ENCODE measurements at places on chromosomes 2 and 18. TPM values are rescaled to one million over a fixed set of nuclear protein-coding genes. Genes with fewer than 3 reads are reported as not detected.

DNA sequence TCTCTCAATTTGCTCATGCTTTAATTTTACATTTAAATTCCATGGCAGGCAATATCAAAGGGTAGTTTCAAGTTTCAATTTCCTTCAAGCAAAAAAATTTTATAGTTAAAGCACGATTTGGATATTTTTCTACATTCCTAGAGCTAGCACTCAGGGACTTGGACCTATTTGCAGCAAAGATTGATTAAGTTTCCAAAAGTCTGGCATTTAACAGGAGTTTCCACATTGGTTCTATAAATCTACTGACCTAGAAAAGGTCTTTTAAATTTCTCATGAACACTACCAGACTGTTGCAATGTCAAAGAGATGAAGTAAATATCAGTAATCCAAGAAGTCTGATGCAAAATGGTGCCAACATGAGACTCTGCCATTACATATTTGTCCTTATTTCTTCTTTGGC, 253.7 kb upstream of the LINC00305 start:
- DNase-seq: no peak

DNA sequence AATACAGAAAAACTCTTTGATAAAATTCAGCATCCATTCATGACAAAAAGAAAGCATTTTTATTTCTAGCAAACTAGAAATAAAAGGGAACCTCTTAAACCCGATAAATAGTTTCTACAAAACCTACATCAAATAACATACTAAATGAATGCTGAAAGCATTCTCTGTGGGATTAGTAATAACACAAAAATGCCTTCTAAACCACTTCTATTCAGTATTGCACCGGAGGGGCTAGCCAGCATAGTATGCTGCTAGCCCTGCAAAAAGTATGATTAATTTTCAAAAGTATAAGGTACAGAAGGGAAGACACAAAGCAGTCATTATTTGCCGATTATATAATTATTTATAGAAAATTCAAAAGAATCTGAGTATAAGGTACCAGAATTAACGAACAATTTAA, 145.2 kb downstream of the DTNB start:
- peak; percentile 77 for DNase-seq

DNA sequence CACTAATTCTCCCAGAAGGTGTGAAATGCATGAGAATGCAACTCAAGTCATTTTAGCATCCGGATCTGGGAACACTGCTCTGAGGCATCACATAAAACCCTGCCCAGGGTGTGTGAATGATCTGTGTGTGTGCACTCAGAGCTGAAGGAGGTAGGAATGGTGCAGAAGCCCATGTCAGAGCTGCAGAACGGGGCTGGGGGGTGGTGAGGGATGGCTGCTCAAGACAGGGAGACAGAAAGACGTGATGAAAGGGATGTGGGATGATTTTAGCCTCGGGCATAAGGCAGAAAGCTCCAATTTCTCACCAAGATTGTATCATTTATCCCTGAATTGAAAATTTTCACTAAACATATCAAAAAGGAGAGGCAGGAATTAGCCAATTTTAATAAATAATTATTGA, 369.1 kb downstream of the EIPR1 start:
- DNase-seq: no peak

DNA sequence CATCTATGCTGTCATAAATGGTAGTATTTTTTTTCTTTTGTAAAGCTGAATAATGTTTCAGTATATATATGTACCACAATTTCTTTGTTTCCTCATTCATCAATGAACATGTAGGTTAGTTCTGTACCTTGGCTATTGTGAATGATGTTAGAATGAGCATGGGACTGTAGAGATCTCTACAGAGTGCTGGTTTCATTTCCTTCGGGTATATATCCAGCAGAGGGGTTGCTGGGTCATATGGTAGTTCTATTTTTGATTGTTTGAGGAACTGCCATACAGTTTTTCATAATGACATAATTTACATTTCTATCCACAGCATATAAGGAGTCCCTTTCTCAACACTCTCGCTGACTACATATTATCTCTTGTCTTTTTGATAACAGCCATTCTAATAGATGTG, 243.5 kb downstream of the CDH7 start:
- DNase-seq: no peak

DNA sequence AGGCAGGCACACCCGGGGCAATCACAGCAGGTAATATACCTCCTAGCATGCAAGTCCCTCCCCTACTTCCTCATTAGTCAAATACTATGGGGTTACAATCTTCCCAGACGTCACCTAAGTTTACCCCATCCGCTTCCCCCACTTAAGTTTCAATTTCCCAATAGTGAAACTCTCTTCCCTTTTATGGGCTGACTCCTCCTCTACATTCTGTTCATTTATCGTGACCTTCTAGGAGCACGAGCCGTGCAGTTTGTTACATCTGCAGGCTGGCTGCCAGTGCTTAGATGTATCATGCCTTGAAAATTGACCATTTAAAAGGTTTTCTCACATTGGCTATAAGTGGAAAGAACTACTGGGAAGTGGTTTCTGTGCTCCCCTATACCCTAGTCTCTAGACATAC, 1357.8 kb upstream of the CRIM1 start:
- DNase-seq: no peak

- DNase-seq: peak; percentile 82
Measured at GRCh38 chr2:133607679-133608078, 39.4 kb upstream of the NCKAP5 start.

DNA sequence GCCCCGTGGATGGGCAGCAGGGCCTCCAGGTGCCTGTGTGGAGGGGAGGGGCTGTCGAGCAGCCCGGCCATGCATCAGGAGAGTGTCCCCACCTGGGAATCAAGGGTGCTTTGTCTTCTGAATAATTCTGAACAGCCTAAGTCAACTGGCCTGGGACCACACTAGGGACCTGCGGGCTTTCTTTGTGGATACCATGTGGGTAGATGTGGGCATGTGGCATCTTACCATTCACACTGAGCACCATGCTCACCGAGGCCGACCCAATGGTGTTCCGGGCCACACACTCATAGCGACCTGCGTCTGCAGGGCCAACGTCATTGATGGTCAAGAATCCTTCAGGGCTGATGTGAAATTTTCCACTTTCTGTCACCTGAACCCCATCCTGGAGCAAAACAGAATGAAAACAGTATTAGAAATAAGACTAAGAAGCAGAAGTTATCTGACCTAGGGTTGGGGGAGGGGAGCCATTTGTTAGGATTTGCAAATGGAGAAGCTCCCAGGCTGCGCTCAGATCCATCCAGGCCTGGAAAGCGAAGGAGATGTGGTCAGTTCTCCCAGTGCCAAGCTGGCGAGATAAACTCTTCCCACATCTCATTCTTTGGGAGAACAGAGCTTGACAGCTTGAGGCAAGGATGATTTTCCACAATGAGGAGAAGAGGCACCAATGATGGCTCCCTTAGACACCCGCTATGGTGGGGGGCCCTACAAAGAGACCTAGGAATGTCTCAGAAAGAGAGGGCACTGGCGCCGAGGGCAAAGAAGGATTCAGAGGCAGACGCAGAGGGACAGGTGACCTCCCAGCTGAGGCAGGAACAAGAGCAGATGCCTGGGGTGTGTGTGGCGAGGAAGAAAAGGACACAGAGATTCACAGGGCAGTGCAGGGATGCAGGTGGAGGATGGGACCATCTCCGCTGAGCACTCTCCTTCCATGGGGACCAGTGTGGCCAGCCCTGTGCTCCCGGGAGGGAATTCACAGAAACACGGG, 83.4 kb downstream of the PXDN start:
- no peak for DNase-seq

DNA sequence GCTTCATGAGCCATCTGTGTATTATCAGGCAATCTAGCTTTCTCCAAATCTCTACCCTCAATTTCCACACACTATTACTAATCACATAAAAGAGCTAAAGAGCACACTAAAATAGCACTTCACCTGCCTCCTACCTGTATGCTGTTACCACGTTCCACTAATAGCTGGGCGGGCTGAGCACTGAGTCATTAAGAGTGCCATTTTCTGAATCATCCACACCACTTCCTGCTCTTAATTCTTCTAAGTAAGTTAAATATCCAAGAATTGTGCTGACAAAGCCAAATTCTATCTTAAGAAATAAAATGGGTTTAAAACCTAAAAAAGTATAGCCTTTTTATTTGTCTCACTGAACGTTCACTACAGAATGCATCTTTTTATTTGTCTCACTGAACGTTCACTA, 35.7 kb downstream of the NOL10 start:
- DNase-seq: peak; percentile 71

DNA sequence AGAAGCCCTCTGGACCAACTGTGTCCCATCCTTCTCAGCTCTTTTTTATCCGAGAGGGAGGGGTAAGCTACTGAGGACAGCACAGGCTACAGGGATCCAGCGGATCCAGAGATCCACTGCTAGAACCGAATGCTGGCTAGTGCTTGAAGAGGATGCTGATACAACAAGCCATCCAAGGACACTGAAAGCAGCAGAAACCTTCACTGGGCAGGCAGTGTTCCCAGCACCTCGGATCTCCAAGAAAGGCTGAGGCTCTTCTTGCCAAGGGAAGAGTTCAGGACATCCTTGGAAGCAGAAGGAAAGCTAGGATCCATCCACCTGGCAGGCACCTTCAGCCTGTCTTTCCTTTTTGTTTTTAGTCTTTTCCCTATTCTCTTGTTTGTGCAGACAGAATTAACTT, 13.2 kb upstream of the FHOD3 start:
- DNase-seq: no peak

- peak; percentile 17 for DNase-seq
Measured at GRCh38 chr2:12538138-12538694, 178.5 kb upstream of the TRIB2 start.

GRCh38 chr2:201363857-201364560, 6.9 kb upstream of the FLACC1 start:
- DNase-seq: peak; percentile 25

DNA sequence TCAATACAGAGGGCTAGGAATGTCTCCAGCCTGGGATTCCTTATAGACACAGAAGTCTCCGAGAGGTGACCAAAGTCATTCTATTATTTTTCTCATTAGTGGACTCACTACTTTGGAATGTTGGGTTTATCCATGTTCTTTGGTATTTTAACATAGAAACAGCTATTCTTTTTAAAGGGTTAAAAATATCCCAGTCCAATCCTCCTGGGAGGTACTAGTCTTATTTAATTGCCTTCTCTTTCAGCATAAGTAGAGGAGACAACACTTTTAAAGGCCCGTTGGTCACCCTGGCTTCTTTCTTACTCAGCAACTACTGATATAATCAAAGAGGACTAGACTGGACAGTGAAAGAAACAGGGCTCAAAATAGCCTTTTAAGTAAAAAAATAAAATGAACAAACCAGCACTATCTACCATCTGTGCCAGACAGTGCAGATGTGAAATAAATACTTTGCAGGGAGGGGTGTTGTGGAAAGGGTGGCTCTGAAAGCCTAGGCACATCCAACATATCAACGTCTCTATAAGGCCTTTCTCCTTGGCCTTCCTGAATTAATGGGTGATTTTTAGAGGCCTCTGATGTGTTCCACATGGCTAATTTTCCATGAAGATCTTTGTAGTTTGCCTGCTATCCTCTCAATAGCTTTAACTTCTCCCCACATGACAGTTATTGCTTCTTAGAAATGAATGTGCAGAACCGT, 334.4 kb upstream of the THUMPD2 start:
- peak; percentile 45 for DNase-seq

- peak; percentile 70 for DNase-seq
Measured at GRCh38 chr2:12412898-12413305, 303.8 kb upstream of the TRIB2 start.

GRCh38 chr18:22170421-22171257, 1.2 kb downstream of the GATA6 start:
- DNase-seq: peak; percentile 67

DNA sequence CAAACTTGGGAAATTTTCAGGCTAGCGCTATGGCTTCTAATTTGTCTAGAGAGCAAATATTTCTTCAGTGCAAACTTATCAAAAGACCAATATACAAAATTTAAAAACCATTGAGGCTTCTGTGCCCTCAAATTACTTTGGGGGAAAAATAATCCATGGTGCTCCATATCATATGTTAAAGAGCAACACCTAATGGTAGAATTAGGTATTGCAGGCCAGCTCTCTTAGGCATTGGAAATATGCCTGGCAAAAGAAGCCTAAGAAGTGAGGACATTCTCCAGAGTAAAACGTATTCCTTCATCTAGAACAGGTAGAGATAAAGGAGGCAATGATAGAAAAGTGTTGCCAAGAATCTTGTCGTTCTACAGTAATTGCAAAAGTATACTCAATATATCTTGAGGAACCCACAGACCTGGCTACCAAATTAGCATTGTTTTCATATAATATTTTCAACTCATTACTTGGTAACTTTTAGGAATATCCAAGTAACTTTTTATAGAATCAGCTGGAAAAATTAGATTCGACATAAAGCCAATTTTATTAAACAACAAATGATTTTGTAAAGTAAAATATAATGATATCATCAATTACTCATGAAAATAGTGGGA, 401.1 kb downstream of the BCL11A start:
- no peak for DNase-seq

DNA sequence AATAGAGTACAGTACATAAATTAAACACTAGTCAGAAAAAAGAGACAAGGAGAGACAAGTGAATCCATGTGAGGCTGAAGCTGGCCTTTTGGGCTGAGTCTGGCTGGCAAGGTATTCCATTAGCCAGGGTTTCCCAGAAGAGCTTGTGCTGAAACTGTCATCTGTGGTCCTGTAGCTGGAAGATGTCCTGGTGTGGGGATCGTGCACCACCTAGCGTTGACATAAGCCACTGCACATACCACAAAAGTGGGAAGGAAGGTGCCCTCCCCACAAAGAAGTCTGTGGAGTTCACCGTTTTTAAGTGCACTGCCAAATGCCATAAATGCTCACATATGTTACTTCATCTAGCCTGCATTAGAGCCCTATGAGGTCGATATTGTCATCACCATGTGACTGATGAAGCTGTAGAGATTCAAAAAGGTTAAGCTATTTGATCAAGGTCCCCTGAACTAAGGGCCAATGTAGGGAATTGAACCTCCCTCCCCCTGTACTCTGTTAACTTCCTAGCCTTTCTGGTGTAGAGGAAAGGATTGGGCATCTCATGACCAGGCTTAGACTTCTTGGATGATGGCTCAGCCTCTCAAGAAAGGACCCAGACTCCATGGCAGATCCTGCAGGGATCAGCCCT, 31.9 kb upstream of the GALNT14 start:
- DNase-seq: peak; percentile 29

GRCh38 chr2:11154016-11154922, 998 bp upstream of the SLC66A3 start:
- no peak for DNase-seq

DNA sequence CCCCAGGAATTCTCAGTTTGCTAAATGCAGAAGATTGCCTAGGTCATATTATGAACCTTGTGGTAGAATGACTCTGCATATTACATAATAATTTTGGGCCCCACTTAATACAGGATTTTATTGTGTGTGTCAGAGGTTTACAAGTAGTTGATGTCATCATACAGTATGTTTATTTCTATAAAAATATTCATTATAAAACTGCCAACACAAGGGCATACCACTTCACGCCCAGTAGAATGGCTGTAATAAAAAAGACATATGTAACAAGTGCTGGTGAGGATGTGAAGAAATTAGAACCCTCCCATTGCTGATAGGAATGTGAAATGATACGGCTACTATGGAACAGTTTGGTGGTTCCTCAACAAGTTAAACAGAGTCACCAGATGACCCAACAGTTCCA, 61.4 kb upstream of the TWSG1 start:
- DNase-seq: no peak

Gene MYO3B
- not detected for total RNA-seq

Gene ZFP36L2
- total RNA-seq: 49.5 TPM

Gene CNTNAP5
- 0.30 TPM for total RNA-seq

Gene CDH19
- total RNA-seq: not detected

Gene SPC25
- 0.60 TPM for total RNA-seq

Gene C2orf68
- 14.3 TPM for total RNA-seq

Gene NYAP2
- total RNA-seq: 0.19 TPM

Gene SRD5A2
- total RNA-seq: not detected

Gene DCC
- total RNA-seq: 2.0 TPM

Gene DTNA
- total RNA-seq: 32.9 TPM

Gene ZNG1B
- 29.1 TPM for total RNA-seq

Gene METAP1D
- total RNA-seq: 6.5 TPM
